ENCODE measurements at places on chromosomes 6 and 20.

GRCh38 chr20:44580581-44581268 lies 1.7 kb upstream of the PKIG start:
- DNase-seq, result no peak

GRCh38 chr6:41353333-41353732 lies 17.9 kb downstream of the NCR2 start:
- no peak for DNase-seq

- DNase-seq, result no peak
Measured at GRCh38 chr20:45325371-45325770, 17.3 kb upstream of the MATN4 start.

DNA sequence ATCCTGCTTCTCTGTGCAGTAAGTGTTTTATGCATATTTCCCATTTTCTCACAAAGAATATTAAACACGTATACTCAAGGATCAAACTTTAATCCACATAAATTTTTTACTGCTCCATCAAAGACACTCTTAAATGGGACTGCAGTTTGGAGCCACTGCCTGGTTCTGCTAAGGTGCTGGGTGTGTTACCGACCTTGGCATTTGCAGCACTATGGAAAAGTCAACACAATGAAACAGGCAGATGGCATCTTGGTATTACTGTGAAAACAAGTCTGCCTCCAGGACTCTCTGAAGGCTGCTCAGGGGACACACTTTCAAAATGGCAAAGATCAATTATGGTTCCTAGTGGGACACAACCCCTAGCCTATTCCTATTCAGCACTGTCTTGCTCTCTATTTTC lies 17.3 kb upstream of the HLA-G start:
- no peak for DNase-seq

- DNase-seq, result no peak
Measured at GRCh38 chr6:127103482-127103881, 15.0 kb upstream of the RSPO3 start.

GRCh38 chr20:5539691-5540090 lies 210.5 kb upstream of the SHLD1 start:
- no peak for DNase-seq

- no peak for DNase-seq
Measured at GRCh38 chr6:25192590-25193459, 86.3 kb upstream of the CARMIL1 start.

DNA sequence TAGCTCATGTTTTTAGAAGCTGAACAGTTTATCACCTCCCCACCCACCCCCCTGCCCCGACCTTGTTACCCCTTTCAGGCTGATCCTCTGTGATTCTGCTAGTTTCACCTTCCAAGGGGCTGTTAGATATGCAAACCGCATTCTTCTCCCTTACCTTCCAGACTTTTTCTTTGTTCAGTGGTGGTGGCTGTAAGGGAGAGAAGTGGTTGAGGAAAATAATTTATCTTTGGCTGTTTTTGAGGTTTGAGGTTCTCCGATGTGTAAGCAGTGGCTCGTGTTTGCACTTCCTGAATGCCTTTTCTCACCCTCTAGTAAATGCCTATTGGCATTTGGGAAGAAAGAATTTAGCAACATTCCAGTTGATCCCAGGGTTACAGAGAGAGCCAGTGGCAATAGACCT lies 69.4 kb upstream of the KCNG1 start:
- no peak for DNase-seq

DNA sequence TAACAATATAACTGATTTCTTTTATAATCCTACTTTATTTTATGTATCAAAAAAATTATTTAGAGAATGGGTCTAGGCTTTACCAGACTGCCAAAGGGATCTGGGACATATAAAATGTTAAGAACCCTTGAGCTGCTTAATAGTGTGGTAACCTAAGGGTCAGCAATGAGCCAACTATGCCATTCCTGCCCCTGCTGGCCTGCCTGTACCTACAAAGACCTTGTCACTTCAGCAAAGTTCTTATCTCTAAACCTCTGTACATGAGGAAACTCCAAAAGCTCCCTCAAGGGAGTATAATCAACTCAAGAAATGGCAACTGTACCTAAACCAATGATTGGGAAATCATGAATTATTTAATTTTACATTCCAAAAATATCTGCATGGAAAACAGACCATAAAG lies 266.9 kb downstream of the PKHD1 start:
- no peak for DNase-seq

- DNase-seq, result no peak
Measured at GRCh38 chr6:40791004-40791403, 203.8 kb upstream of the LRFN2 start.

- no peak for DNase-seq
Measured at GRCh38 chr20:57783196-57783595, 73.4 kb upstream of the PMEPA1 start.

DNA sequence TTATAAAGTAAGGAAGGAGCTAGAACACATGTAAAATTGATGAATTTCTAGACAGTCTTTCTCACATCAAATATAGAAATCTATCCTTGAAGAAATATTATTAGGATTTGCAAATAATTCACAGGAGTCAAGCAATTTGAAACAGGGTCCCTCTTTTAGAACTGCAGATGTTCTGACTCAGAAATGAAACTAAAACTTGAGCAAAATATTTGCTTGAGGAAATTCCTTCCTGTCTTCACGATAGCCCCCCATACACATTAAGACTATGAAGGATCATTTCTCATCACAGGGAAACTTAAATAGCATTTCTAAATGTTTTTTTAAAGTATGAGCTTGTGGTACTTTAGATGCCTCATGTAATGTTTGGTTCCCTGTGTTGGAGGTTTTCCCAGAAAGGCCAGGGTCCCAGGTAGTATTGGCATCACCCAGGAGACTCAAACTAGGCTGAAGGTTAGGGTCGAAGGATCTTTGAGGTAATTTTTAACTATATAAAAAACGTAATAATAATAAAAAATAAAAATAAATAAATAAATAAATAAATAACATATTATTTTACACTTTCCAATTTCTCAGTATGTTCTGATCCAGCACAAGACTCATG lies 144.0 kb upstream of the TBX18 start:
- DNase-seq, result no peak

GRCh38 chr6:148996815-148997214 lies 250.0 kb downstream of the UST start:
- no peak for DNase-seq

DNA sequence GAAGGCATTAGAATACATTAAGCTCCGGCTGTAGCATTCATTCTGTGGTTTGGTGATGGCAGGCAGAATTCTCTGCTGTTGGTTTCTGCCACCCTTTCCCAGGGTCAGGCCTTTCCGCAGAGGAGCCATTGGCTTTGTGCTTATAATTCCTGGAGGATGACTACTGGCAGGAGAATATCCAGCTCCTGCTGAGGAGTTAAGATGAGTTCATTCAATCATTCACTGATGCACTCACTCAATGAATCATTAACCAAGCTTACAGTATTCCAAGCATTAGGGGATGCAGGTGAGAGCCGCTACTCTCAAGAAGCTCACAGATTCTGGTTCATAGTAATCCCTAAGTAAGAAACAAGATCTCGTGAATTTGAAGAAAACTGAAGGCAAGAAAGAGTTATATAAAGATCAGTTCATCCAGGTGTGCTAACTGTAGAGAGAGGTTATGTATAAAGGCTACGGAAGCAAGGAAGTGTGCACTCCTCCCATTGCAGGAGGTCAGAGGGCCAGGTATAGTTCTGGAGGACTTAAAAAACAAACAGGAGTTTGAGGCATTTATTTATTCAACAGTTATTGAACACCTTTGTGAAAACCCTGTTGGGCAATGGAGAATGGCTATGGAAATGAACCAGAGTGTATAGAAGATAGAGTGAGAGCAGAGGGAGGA lies 75.5 kb downstream of the HMGN3 start:
- no peak for DNase-seq

Measured in NCI-H774 (cell line).